NCI-H774 (cell line): ENCODE measurements at places on chromosomes 1 and 21.

- no peak for DNase-seq
These were observed 37.3 kb upstream of the HYI start for GRCh38 chr1:43491061-43491460.

DNA sequence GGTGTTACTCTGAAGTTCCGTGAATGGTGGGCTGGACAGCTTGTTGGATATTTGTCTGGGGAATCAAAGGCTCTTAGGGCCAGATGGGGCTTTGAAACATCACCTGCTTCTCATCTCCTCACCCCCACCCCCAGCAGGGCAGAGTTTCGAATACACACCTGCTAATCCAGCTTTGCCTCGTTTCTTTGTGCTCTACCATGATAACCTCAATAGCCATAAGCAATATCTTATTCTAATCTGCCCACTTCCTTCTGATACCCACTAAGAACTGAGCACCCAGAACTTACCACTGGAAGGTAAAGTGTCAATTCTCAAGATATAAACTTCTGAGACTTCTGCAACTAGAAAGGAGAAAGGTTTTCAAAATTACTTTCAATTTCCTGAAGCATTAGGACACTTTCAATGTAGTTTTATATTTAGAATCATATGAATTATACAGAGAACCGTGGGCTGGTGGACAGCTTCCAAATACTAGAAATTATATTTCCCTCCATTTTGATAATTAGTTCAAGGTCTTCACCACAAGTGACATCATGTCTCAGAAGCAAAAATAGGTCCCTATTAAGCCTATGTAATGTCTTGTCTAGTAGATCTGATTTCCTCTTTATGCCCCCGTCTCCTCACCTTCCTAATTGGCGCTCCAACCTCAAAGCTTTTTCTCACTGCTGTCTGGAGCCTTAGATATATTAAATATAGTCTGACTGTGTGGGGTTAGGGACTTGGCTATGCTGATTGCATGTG, 64.4 kb upstream of the NEK2 start:
- DNase-seq, result no peak

GRCh38 chr21:41869771-41870170, 9.4 kb downstream of the PRDM15 start:
- DNase-seq, result no peak

GRCh38 chr1:186236921-186237320, 138.1 kb downstream of the TPR start:
- no peak for DNase-seq

DNA sequence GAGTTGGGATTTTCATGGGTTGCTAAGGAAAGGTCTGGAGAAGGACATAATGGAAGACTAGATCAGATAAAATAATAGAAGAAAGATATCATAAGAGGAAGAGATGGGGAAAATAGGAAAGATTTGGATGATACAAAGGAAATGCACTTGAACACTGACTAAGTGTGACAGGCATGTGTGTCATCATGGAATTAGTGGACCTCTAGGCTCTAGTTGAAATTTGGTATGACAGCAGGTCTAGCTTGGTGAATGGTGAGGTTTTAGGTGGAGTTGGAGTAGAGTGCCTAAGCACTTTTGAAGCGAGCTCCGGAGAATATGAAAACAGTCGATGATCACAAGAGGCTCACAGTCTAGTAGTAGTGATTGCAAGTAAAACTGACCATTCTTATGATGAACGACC, 73.0 kb upstream of the PTGS2 start:
- DNase-seq, result no peak

DNA sequence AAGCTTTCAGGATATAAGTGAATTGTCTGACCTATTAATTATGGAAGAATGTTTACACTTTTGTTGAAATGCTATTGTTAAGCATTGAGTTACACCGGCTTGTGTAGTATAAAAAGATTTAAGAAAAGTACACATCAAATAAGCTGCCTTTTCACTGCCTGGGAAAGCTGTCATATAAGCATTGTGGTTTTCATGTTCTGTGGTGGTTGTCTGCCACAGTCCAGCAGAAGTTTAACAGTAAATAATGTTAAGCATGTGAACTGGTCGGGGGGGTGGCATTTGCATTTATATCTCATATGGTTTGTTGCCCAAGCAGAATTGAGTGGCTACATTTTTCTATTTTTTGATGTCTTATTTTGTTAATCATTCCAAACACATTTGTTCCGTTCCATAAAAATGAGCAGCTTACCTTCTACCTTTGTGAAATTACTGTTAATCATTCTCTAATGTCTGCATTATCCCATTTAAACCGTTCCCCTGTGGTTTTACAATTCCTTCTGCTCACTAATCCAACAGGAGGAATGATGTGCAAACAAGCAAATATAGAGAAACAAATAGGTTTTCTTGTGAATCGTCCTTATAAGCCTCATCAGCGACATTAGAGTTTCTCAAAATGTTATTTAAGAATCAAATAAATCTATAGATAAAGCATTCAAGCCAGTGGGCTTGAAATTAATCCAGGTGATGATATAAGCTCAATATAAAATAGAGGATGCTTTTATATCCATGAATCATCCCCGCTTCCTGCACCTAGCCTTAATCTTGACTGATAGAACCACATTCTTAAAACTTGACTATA, 160.8 kb upstream of the SAMSN1 start:
- DNase-seq, result no peak

GRCh38 chr21:33395891-33396331, 7.3 kb upstream of the IFNGR2 start:
- no peak for DNase-seq

GRCh38 chr1:215786997-215787396, 219.9 kb downstream of the KCTD3 start:
- DNase-seq, result no peak

DNA sequence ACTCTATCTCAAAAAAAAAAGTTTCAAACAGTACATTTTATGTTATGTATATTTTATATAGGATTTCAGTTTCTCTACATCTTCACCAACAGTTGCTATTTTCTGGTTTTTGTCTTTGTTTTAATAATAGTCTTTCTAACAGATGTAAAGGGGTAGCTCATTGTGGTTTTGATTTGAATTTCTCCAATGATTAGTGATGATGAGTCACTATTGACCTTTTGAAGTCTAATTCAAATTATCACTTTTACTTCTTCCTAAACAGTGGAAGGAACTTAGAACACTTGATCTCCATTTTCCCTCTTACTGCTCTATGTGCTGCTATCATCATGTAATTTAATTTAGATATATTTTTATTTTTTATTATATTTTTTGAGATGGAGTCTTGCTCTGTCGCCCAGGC, 31.7 kb upstream of the SHCBP1L start:
- DNase-seq, result no peak

- DNase-seq, result no peak
These were observed 7.8 kb downstream of the F11R start for GRCh38 chr1:161013131-161013487.

DNA sequence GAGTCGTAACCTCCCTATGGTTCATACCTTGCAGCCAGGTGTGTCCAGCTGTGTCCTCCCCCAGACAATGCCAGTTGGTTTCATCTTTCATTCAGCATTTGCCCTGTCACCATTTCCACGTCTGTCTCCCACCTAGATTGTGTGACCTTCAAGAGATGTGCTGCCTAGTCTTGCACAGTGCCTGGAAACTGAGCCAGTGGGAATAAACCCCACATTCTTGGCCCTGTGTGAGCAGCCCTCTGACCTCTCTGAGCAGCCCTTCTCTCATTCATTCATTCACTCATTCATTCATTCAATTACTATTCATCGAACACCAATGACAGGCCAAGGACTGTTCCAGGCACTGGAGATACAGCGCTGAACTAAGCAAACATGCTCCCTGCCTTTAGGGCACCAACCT, 115.7 kb downstream of the GRIK3 start:
- no peak for DNase-seq
